NCI-H1930 (cell line): ENCODE measurements at places on chromosomes 5 and 9.

GRCh38 chr5:96043446-96043845 is 81.8 kb upstream of the ELL2 start:
- DNase-seq = no peak

- no peak for DNase-seq
These were observed 4.5 kb upstream of the TMEM252 start for GRCh38 chr9:68545033-68545705.

- no peak for DNase-seq
These were observed 19.1 kb upstream of the ZFAND5 start for GRCh38 chr9:72383978-72384709.

DNA sequence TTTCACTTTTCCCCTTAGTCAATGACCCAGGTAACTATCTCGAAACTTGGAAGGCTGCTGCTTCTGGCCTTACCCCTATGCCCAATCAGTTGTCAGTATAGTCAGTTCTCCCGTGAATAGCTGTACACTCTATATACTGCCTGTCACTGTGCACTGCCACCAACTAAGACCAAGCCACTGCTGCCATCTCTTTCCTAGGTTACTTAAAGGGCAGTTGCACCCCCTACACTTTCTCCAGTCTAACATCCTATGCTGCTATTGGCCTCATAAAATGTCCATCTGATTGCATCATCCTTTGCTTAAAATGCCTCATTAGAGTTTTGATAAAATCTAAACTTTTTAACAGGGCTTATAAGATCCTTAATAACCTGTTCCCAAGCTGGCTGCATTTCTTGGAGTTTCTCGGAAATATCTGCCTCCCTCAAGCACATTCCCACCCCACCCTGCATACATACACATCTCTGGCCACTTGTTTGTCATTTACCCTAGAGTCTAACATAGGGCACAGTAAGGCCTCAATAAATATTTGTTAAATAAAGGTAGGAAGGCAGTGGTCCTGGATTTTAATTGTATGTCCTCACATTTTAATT is 32.8 kb upstream of the TNFAIP8 start:
- DNase-seq = no peak

DNA sequence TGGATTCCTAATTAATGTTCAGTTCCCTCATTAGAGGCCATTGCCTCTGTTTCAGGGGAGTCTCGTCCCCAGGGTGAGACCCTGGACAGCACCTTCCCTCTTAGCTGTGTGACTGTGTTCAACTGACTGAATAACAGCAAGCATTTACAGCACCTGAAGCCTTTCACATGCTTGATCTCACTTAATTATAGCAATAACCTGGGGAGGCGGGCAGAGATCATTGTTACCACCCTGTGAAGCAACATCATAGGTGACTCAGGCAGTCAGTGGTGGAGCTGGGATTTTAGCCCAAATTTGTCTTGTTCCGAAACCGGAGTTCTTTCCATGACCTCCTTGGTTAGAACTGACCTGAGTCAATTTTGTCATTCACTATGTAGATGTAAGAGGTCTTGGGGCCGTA is 105.2 kb upstream of the RAD23B start:
- DNase-seq = no peak

DNA sequence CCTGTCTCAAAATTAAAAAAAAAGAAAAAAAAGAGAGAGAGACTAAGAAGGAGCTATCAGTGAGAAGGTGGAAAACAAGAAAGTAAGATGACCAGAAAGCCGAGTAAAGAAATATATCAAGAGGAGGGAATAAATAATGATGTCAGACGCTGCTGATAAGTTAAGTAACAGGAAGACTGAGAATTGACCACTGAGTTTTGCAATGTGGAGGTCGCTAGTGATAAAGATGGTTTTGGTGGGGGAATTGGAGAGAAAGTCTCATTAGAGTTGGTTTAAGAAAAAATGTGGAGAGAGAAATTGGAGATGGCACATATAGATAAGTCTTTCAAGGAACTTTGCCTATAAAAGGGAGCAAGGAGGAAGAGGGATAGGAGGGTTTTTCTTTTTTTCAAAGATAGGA is 91.9 kb downstream of the RAD23B start:
- DNase-seq = no peak

- DNase-seq = no peak
These were observed 8.9 kb upstream of the AGXT2 start for GRCh38 chr5:35056686-35057085.

DNA sequence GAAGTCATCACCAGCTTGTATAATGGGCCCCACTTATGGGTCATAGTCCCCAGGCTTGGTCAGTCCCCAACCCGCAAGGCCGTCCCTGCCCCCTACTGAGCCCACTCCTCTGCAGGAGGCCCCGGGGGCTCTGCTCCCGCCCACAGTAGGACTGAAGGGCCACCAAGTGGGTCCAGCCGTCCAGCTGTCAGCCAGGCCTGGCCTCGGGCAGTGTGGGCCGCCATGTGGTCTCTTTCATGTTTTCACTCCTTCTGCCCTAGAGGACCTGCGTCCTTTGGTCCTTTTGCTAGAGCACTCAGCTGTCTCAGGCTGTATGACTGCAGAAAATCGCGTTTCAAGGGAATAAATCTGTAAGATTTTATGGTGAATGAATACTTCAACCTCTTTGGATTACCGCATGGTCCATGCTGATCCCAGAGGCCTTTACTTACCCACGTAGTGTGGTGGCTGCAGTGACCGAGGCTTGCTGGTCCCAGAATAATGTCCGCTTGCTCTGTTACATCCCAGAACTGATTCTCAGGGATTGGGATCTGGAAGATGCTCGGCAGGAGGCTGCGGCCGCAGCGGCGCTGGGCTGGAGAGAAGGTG is 105.7 kb upstream of the FAM120A start:
- no peak for DNase-seq
